Activated T-helper 1 cell treated with anti-CD3 and anti-CD28 coated beads, Interleukin-2, amount 50 U/mL, for 16 hours (primary cell): ENCODE measurements at places on chromosomes 5 and 9.

DNA sequence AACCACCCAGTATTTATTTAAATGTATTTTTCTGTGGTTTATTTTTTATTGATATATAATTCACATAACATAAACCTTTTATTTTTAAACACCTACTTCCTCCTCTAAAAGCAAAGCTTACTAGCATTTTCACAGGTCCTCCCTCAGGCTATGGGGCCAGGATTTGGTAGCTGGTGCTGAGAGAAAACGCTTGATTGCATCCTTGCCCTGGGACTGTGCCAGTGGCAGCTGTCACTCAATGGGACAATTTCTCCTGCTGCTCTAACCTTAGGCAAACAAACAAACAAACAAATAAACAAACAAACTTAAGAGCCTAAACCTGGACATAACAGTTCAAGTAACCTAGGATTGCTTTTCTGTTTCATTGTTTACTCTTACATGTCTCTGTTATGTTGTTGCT is 102.7 kb downstream of the FOCAD start:
- DNase-seq = no peak

DNA sequence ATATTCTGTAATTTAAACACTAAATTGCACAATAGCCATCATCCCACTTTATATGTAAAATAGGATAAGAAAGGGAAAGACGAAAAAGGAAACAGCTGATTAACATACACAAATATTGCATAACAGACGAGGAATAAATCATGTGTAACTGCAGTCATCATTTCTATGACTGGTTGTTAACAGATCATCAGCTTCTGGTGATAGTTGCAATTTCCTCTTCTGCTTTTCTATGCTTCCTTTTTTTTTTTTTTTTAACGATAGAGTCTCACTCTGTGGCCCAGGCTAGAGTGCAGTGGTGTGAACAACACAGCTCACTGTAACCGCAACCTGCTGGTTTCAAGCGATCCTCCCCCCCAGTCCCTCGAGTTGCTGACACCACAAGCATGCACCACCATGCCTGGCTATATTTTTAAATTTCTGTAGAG is 22.5 kb upstream of the JAKMIP2 start:
- DNase-seq = no peak

GRCh38 chr5:13913962-13914361 is 30.5 kb downstream of the DNAH5 start:
- no peak for DNase-seq

- no peak for DNase-seq
These were observed 188.9 kb upstream of the TNC start for GRCh38 chr9:115306865-115307264.

DNA sequence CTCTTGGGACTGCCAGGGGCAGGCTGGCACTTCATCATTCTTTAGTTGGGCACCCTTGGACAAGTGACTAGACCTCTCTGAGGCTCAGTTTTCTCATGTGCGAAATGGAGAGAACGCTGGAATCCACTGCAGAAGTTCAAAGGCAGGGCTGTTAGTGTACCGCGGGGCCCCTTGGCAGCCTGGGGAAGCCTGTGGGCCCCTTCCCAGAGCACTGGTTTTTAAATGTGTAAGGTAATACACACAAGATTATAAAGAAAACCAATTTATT is 209.5 kb upstream of the MVB12B start:
- DNase-seq = no peak

DNA sequence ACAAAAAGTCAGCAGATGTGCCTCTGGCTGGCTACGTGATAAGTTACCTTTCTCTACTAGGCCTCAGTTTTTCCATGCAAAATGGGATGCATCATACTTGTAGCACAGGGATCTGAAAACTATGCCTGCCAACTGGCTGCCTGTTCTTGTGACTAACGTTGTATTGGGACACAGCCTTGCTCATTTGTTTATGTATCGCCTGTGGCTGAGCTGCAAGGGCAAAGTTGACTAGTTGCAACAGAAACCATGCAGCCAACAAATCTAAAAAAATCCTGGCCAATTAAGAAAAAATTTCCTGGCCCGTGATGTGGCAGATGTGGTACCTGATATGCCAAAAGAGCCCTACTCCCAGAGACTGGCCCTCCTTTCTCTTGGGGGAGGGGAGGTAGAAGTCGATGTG is 131.3 kb downstream of the SEC61B start:
- DNase-seq = no peak

DNA sequence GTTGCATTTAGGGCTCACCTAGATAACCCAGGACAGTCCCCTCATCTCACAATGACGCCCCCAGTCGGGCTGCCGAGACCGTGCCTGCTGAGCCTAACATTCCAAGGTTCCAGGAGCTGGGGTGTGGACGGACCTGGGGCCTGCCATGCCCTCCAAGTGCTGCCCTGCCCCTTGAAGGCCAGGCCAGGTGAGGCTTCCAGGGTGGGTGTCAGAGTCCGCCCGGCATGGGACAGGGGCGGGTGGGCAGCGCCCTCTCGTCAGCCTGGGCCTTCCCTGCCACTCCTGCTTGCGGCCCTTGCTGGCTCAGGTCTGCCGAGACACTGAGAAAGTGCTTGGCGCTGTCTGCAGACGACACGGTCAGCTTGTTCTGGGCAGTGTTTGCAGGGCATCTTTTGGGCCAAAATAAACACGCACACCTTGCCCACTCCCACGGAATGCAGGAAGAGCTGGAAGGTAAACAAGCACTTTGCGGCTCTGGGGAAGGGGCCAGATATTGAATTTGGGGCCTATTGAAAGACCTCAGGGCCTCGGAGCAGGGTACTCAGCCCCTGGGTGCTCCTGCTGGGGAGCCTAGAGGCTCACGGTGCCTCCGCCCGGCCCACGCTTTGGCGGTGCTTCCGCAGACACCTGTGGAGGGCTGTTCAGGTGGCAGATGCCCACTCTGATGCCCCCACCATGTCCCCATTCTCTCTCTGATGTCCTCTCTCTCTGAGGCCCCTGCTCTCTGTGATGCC is 4.2 kb upstream of the SCGB3A1 start:
- no peak for DNase-seq

GRCh38 chr5:66947458-66947857 is 249.1 kb downstream of the CD180 start:
- DNase-seq = no peak

DNA sequence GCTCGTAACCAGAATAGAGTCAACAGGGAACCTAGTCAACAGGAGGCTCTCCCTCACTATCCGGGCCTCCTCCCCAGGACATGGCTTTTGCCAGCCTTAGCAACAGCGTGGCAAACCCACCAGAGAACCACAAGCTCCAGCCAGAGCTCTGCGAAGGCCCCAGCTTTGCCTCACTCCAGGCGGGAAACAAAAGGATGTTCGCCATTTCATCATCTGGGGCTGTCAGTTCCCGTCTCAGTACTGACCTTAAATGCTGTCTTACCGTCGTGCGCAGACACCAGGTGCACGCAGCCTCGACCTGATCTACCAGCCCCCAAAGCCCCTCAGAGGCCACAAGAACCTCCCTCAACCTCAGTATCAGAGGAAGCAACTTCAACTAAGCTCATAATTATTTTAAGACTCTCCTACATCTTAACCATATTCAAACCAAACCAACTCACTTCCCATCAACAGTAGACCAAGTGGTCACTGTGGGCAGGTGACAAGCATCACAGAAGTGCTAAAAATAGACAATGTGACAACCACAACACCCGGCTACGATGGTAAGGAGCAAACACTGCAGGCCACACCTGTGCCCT is 71.4 kb downstream of the SEMA4D start:
- no peak for DNase-seq

GRCh38 chr5:67360047-67360446 is 163.4 kb upstream of the CD180 start:
- no peak for DNase-seq

GRCh38 chr5:5416733-5417132 is 5.7 kb upstream of the ICE1 start:
- DNase-seq = no peak

GRCh38 chr5:59921816-59922215 is 28.3 kb upstream of the PDE4D start:
- DNase-seq = no peak

- DNase-seq = no peak
These were observed 625.5 kb upstream of the RORB start for GRCh38 chr9:73871636-73872035.

DNA sequence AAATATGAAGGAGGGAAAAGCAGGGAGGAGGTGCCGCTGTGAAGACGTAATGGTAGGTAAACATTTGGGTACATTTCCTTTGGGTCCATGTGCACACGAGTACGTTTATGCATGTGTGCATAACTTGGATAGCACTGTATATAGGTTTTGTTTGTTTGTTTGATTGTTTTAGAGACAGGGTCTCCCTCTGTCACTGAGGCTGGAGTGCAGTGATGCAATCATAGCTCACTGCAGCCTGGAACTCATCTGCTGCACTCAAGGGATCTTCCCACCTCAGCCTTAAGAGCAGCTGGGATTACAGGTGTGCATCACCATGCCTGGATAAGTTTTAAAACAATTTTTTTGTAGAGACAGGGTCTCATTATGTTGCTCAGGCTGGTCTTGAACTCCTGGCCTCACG is 94.0 kb downstream of the THBS4 start:
- DNase-seq = no peak

DNA sequence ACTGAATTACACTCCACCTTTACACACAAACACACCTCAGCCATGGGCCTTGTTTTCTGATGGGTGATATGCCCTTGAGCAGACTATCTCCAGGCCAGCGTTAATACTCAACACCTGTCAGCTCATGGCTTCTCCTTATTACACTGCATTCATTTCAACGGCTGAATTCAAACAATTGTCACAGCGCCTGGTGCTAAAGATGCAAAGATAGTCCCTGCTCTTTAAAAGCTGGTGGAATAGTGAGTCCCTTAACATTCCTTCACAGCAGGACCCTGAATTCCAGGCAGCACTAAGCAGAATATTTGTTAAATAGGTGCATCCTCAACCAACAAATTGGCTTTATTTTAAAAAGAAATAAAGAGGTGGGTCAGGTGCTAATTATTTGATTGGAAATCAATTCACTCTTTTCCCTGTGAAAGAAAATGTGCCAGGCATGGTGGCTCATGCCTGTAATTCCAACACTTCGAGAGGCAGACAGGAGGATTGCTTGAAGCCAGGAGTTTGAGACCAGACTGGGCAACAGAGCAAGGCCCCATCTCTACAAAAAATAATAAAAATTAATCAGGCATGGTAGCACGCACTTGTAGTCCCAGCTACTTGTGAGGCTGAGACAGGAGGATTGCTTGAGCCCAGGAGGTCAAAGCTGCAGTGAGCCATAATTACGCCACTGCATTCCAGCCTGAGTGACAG is 155.7 kb upstream of the EFNA5 start:
- no peak for DNase-seq

GRCh38 chr9:124392871-124393460 is 22.3 kb downstream of the PSMB7 start:
- no peak for DNase-seq

- peak; percentile 5 for DNase-seq
These were observed 82.6 kb downstream of the PBX3 start for GRCh38 chr9:125829743-125830142.
